ENCODE measurements at places on chromosomes 4 and X. TPM values are rescaled to one million over a fixed set of nuclear protein-coding genes. Genes with fewer than 3 reads are reported as not detected.

TRIM61 gene
- total RNA-seq, result 4.7 TPM

FAM156B gene
- 15.6 TPM for total RNA-seq

SYN1 gene
- under 0.01 TPM for total RNA-seq

EFHC2 gene
- 0.28 TPM for total RNA-seq

LUZP4 gene
- not detected for total RNA-seq

TMPRSS11B gene
- not detected for total RNA-seq

BEX4 gene
- total RNA-seq, result 0.54 TPM

TLR2 gene
- total RNA-seq, result under 0.01 TPM

DNA sequence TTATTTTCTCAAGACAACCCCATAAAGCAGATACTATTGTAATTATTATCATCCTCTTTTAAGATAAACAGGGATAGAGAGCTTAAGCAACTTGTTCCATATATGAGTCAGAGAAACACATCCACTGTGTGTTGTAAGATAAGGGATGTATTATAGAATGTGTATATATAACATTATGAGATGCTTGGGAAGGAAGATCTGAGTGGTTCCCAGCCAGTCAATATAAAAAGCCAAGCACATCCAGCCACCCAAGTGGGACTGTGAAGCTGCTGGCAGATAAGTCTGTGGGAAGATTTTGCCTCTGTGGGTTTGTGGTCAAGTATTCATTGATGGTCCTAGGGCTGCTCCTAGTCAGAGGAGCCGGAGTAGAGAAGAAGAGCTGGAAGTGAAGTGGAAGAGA is 16.5 kb upstream of the BMPR1B start:
- DNase-seq, result peak; percentile 78

- DNase-seq, result no peak
Observed at GRCh38 chr4:131304686-131305085, 1844.4 kb upstream of the PCDH10 start.

- no peak for DNase-seq
Observed at GRCh38 chr4:142801966-142802365, 44.1 kb downstream of the INPP4B start.

DNA sequence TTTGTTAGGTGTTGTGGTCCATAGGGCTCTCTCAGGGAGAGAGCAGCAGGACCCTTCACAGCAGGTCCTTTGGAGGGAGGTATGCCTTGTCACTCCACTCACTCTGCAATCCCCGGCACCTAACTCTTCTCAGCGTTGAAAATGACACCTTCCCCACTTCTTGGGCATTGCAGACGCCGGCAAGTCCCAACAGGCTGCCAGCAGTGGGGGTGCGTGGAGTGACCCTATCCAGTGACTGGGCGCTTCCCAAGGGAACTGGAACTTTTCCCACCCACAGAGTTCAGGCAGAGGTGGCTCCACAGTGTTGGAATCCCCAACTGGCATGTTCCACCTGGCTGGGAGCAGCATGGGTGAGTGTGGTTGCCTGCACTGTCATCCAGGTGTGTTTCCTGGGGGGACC is 705.1 kb upstream of the FRG1 start:
- no peak for DNase-seq

GRCh38 chr4:74009307-74009706 is 10.8 kb upstream of the CXCL5 start:
- DNase-seq, result no peak

GRCh38 chr4:158787709-158788475 is 19.1 kb downstream of the FNIP2 start:
- DNase-seq, result no peak

DNA sequence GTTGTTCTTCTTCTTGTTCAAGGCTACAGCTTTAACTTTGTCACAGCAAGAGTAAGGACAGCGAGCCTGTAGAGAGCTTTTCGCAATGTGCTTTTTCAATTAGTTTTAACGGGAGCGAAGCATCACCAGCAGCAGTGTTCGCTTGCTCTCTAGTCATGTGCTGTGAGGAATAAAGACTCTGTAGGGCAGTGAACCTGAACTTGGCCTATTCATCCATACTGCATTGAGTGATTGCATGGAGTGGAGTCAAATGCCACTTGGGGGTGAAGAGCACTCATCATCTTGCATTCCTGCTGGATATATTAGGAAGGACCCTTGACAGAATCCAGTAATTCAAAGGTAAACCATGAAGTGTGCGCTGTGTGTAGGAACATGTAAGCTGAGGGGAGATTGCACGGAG is 240.0 kb downstream of the FRMPD4 start:
- no peak for DNase-seq

- DNase-seq, result peak; percentile 57
Observed at GRCh38 chr4:113878668-113879067, 100.8 kb downstream of the ARSJ start.

- no peak for DNase-seq
Observed at GRCh38 chrX:100883654-100884053, 9.5 kb upstream of the NOX1 start.

- no peak for DNase-seq
Observed at GRCh38 chr4:4870576-4871241, 11.2 kb downstream of the MSX1 start.

DNA sequence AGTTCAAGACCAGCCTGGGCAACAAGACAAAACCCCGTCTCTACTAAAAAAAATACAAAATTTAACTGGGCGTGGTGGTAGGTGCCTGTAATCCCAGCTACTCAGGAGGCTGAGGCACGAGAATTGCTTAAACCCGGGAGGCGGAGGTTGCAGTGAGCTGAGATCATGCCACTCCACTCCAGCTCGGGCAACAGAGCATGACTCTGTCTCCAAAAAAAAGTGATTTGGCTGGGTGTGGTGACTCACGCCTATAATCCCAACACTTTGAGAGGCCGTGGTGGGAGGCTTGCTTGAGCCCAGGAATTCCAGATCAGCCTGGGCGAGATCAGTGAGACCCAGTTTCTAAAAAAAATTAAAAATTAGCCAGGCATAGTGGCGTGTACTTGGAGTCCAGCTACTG is 4.1 kb downstream of the OPHN1 start:
- DNase-seq, result no peak

DNA sequence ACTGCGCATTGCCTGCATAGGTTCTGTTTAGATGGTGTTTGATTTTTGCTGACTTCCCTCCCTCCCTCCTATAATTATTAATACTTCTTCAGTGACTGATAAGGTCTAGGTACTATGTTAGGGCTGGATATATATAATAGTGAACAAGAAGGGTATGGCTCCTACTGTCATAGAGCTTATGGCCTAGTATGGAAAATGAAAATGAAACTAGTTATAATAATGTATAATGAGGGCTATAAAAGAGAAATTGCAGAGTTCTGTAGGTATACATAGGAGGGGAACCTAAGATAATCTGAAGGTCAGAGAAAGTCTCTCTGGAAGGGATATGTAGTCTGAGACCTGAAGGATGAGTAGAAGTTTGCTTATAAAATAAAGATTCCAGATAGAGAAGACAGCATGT is 102.1 kb downstream of the DCK start:
- DNase-seq, result no peak

DNA sequence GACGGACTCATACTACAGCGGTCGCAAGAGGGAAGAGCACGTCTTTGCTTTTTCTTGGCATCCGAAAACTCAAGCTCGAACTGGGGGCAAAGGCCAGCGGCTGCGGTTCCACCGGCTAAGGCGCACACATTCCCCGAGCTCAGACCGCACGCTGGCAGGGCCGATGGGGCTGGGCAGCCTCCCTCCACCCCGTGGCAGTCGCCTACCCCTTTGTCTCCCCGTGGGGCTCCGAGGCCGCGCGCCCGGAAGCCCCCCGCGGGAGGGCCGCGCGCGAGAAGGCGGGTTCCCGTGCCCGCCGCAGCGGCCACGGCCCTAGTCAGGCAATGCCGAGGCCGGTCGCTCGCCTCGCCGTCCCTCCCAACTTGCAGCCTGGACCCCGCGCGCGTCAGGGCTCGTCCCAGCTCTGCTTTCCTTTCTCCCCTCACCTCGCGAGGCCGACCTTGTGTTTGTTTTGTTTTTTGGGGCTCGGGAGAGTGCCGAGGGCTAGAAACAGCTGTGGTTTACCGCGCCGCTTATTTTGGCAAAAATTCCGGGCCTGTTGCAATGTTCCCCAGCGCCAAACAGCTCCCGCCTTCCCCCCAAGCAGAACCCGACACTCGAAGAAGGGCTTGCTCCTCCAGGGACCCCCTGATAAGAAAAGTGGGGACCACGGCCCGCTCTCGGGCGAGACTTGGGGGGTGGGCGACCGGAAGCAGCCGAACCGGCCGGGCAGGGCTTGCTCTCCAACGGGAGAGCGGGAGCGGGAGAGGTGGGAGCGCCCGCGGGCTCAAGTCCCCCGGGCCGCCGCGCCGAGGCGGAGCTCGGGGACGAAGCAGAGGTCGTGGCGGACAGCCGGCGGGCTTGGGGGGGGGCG is 561 bp upstream of the N4BP2 start:
- peak; percentile 83 for DNase-seq

- DNase-seq, result no peak
Observed at GRCh38 chrX:148610328-148610698, 109.9 kb downstream of the AFF2 start.

GRCh38 chr4:174538123-174538875 is 16.0 kb upstream of the HPGD start:
- no peak for DNase-seq

DNA sequence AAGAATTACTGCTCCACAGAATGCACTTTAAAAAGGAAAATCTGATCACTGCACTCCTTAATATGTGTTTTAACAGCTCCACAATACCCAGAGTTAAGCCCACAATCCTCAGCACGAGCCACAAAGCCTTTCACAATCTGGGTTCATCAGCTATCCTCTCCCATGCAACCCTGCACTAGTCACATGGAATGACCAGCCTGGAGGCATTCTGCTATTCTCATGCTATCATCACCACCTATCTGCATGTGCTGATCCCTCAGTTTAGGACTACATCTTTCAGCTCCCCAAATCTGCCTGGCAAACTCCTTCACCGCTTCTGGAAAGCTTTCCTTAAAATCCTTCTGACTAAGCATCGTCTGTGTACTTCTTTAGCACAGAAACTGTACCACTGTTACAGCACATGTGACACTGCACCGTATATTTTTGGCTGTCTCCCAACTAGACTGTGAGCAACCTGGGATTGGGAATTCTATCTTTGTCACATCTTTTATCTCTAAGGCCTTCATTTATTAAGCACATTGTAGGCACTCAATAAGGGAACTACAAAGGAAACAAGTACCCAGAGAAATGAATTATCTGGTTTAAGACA is 18.3 kb upstream of the EIF1AX start:
- DNase-seq, result no peak

GRCh38 chr4:45294464-45294863 is 568.1 kb upstream of the GNPDA2 start:
- no peak for DNase-seq

- DNase-seq, result no peak
Observed at GRCh38 chr4:100314057-100314456, 123.8 kb upstream of the DDIT4L start.

GRCh38 chr4:148630051-148630450 is 187.8 kb upstream of the NR3C2 start:
- DNase-seq, result no peak

DNA sequence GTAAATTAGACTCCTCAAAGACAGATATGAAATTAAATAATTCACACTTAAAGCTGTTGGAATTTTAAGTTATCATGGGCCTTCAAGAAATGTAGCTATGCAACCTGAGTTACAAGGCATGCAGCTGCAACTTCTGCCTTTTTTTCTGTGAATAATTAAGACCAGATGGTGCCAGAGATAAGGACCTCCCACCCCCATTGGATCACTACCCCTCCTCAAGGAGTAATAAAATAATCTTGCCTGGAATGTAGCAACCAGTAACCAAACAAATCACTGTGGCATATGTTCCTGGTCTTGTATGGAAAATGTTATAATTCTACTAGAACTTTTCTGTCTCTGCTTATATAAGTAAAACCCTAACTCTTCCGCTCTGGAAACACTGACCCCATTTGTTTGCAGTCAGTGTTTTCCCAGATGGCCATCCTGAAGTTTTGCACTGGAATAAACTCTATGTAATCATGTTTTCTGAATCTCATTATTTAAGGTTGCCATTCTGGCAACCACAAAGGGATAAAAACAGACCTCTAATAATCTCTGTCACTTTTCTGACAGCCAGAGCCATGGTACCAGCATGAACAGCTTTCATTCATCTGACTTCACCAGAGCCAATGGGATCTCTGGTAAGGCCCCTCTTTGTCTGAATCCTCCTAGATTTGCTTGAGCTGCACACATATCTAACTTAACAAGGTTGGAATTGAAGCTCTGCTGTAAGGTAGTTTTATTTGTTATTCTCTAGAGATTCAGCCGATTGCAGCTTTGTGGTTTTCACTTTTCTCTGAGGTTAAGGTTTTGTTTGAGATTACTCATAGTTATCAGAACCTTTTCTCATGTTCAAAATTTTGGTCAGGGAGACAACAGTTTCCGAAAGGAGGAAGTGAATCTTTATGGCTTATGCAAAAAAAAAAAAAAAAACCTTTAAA is 274.6 kb downstream of the NAF1 start:
- no peak for DNase-seq

- DNase-seq, result peak; percentile 21
Observed at GRCh38 chr4:70902577-70903290, 565 bp downstream of the MOB1B start.

DNA sequence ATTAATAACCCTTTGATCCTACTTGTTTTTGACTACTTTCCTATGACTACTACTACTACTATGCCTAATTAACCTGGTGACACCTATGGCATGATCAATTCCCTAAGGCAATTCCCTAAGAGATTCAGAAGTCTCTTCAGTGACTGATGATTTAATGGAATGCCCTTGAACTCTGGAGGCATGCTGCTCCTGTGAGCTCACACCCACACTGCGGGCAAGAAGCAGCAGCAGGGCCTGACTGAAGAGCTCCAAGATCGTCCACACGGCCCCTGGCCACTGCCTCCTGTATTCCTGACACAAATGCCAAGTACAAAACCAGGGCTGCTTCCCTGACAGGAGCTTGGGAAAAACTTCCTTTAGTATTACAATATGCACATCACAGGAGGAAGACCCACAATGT is 74.2 kb upstream of the STS start:
- DNase-seq, result no peak

GRCh38 chr4:180947425-180947824 is 1295.8 kb upstream of the TENM3 start:
- DNase-seq, result peak; percentile 44

DNA sequence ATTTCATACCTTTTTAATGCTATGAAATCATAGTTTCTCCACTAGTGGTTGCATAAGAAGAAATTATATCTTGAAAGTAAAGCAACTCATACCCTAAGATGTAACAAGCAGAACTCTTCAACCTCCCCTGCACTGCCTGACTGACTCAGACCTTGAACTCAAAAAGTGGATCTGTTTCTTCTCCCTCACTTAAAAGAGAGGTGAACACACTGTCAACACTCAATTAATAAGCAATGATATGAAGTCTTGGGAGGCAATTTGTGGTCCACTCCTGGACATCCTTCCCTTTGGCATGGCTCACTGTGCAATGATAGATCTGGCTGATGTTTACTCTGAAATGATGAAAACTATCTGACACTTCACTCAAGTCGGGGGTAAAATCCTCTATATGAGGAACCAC is 282.0 kb upstream of the DKK2 start:
- DNase-seq, result no peak

- DNase-seq, result no peak
Observed at GRCh38 chrX:46500054-46500453, 45.2 kb downstream of the ZNF674 start.

DNA sequence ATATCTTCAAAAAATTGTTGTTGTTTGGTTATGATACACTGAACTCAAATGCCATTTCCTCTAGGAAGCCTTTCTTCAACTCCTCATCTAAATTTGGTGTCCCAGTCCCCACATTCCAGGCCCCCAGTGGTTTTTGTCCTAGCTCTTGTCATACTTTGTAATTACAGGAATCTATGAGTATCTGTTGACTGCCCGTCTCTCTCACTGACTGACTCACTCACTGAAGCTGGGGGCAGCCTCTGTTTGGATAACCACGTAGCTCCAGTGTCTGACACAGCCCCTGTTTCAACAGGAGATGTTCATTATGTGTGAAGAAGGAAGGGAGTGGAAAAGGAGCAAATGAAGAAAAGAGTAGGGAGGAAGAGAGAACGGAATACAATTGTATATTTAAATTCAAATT is 284.1 kb upstream of the TENM3 start:
- peak; percentile 89 for DNase-seq
